Keratinocyte (primary cell): ENCODE measurements at places on chromosomes 16 and 17. TPM values are rescaled to one million over a fixed set of nuclear protein-coding genes. Genes with fewer than 3 reads are reported as not detected.

CDC42EP4 gene
- 5.9 to 11.1 TPM (median 9.4 TPM) in 3 replicates for polyA plus RNA-seq

- no peak overlapping the region for H3K4me3 ChIP-seq
- no peaks in the 10 kb centered on the region for H3K27me3 ChIP-seq
- no peak for DNase-seq
- peaks cover 10% of the 10 kb centered on the region for H3K4me1 ChIP-seq
- H3K27ac ChIP-seq: no peak overlapping the region
These were observed 14.3 kb downstream of the ARHGAP23 start for GRCh38 chr17:38442548-38442947.

GRCh38 chr17:50396261-50397110 is 837 bp downstream of the LRRC59 start:
- H3K36me3 ChIP-seq: peaks cover 22% of the 10 kb centered on the region
- no peak for DNase-seq
- peaks cover 17% of the 10 kb centered on the region for H3K4me1 ChIP-seq
- H3K27me3 ChIP-seq: no peaks in the 10 kb centered on the region
- peak overlapping the region; percentile 88 for H3K4me3 ChIP-seq

DNA sequence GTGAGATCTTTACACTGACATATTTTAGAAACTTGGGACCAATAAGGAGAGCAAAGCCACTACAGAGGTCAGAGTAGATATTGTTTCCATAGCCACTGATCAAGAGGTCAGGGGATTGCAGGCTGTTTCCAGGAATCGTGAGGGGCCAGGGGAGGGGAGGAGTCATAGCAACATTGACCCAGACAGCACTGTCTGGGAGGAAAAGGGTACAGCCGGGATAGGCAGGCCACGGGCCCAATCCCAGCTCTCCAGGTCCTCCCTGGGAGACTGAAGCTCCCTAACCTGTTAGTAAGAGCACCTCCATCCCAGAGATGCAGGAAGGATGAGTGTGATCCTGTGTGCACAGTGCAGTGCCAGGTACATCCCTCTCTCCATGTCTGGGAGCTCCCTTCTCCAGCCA is 48.5 kb upstream of the TMEM132E start:
- DNase-seq: no peak
- H3K27ac ChIP-seq: no peak overlapping the region
- peaks cover 2% of the 10 kb centered on the region for H3K27me3 ChIP-seq
- no peak overlapping the region for H3K4me3 ChIP-seq

DNA sequence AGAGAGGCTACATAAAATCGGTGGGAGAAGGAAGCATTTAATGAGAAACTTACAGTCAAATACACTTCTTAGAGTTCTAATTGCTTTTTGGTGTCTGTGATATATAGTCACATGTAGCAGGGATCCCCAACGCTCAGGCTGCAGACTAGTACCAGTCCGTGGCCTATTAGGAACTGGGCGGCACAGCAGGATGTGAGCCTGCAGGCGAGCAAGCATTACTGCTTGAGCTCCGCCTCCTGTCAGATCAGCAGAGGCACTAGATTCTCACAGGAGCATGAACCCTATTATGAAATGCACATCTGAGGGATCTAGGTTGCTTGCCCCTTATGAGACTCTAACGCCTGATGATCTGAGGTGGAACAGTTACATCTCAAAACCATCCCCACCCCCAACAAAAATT is 158.5 kb downstream of the TANC2 start:
- H3K36me3 ChIP-seq: no peaks in the 10 kb centered on the region
- no peaks in the 10 kb centered on the region for H3K4me1 ChIP-seq
- no peak overlapping the region for H3K27ac ChIP-seq
- no peaks in the 10 kb centered on the region for H3K27me3 ChIP-seq
- DNase-seq: no peak

DNA sequence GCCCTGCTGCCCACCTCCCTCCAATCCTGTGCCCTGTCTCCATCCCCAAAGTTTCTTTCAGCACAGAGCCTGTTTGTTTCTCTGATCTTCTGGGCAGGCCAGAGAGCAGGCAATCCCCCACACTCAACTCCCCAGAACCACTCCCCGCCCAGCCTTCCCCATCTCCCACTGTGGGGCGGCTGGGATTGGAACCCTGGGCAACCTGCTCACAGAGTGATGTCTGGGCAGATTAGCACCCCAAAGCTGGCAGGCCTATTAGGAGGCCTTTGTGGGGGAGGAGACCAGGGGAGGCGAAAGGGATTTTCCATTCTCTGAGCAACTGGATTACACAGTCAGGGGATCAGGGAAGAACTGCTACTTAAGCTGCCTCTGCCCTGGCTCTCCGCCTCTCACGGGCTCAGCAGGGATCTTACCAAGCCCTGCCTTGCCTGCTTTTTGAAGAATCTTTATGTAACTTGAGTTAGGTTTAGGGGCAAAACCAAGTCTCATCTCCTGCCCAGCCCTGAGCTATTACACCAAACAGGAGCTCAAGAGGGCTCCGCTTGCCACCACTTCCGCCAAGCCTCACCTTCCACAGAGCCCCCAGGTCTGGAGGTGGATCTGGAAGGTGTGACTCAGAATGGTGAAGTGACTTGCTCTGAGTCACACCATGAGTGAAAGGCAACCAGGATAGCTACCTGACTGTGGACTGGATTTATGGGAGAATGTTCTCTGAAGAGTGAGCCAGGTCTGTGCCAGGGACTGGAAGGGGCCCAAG is 16.0 kb upstream of the LHX1 start:
- peak overlapping the region; percentile 97 for H3K27ac ChIP-seq
- H3K4me1 ChIP-seq: peaks cover 52% of the 10 kb centered on the region
- H3K36me3 ChIP-seq: no peaks in the 10 kb centered on the region
- DNase-seq: peak; percentile 92
- H3K4me3 ChIP-seq: peak overlapping the region; percentile 55

DNA sequence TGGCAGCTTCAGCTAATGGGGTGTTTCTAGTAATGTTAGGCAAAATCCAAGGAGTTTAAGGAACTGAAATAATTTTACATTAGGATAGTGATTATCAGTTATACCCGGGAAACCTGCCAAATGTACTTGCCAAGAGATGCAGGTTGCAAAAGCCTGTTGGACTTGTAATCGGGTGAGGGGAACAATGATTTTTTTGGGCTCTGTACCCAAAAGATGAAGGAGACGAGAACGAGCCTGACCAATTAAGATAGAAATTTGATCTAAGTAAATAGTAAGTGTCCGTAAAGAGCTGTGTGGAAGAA is 56.3 kb upstream of the ARL4D start:
- no peak overlapping the region for H3K4me3 ChIP-seq
- H3K36me3 ChIP-seq: no peaks in the 10 kb centered on the region
- H3K4me1 ChIP-seq: peaks cover 9% of the 10 kb centered on the region
- no peaks in the 10 kb centered on the region for H3K27me3 ChIP-seq

GPR179 gene
- 0.01 TPM in 2 of 3 replicates, not detected in the other for polyA plus RNA-seq

- DNase-seq: no peak
- H3K4me3 ChIP-seq: no peak overlapping the region
- H3K4me1 ChIP-seq: no peaks in the 10 kb centered on the region
- no peaks in the 10 kb centered on the region for H3K27me3 ChIP-seq
- peaks cover 19% of the 10 kb centered on the region for H3K36me3 ChIP-seq
- no peak overlapping the region for H3K27ac ChIP-seq
These were observed 19.5 kb downstream of the MAP1LC3B start for GRCh38 chr16:87411375-87412271.

DNA sequence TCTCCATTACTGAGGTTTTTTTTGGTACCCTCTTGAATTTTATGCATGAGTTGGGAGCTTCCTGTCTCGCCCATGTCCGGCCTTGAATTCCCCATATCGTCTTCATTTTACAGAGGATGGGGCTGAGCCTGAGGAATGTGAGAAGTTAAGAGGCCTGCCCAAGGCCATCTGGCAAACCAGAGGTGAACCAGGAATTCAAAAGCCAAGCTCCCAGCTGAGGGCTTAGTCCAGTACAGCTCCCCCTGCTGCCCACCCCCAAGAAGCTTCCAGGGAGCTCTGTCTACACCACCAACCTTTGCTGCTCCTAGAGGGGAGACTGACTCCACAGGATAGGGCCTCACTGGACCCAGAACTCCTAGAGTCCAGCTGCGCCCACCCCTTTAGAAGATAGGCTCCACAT is 20.7 kb upstream of the C16orf78 start:
- no peak for DNase-seq
- no peaks in the 10 kb centered on the region for H3K36me3 ChIP-seq
- H3K27me3 ChIP-seq: no peaks in the 10 kb centered on the region
